ENCODE measurements at places on chromosomes 6 and 20.

GRCh38 chr20:60064554-60065196, 106.5 kb downstream of the CDH26 start:
- DNase-seq, result no peak

GRCh38 chr6:37631295-37631694, 66.4 kb downstream of the MDGA1 start:
- no peak for DNase-seq

GRCh38 chr20:20273286-20273685, 94.6 kb upstream of the INSM1 start:
- DNase-seq, result no peak

GRCh38 chr6:37324131-37325033, 29.4 kb upstream of the RNF8 start:
- no peak for DNase-seq

DNA sequence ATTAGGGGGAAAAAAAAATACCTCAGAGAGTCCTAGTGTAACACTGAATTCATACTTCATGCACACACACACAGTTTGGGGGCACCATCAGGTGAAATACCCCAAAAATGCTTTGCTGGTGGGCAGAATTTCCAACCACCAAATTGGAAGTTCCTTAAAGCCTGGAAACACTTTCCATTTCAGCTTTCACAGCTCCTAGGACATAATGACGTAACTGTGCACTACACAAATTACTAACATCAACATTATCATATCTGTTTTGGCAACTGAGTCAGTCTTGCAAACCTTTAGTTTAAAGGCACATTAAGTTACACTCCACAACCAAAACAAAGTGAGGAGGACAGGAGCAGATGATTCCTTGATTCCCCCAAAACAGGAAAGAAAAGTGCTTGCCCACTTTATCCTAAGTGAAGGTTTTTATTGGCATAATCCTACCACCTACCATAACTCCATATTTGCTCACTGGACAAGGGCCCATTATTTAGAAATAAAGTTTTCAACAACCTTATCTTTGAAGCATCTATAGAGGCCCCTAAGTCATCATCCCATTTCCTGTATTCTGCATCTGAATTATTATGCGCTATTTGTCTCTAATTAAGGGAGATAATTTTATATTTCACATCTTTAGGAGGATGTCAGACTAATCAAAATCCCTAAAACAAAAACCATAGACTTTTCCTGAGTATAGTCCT, 3.4 kb downstream of the MBOAT1 start:
- DNase-seq, result no peak

- no peak for DNase-seq
These were observed 79.7 kb downstream of the GRM4 start for GRCh38 chr6:34066218-34066571.

DNA sequence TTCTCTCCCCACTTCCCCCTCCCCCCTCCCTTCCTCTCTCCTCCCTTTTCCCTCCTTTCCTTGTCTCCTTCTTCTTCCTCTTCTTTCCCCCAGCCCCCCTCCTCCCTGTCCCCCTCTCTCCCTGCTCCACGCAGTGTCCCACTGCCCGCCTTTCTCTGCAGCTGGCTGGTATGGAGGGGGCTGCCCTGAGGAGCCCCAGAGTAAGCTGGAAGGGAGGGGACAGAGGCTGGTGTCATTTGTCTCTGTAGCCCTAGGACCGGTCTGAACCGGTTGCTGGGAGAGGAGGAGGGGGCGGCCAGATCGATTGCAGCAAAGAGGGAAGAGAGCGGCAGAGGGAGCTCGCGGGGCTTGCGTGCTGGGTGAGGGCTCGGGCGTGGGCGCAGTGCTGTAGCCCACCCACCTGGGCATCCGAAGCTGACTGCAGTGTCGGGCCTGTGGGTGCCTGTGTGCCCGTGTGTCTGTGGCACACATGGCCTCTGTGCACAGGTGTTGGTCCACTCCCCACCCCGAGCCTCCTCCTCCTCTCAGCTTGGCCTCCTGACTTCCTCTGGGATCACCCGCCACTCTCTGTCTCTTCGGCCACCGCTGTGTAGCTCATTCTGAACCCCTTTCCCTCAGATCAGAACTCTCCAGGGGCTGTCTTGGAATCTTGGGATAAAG, 50.6 kb downstream of the SRC start:
- DNase-seq, result no peak

- no peak for DNase-seq
These were observed 223.0 kb downstream of the NFATC2 start for GRCh38 chr20:51319522-51319921.

- no peak for DNase-seq
These were observed 25.3 kb downstream of the MYT1 start for GRCh38 chr20:64189530-64189966.

- no peak for DNase-seq
These were observed 203.7 kb downstream of the TBX18 start for GRCh38 chr6:84560436-84561390.
